ENCODE measurements at places on chromosomes 4 and X.
A peak's percentile ranks its signal among the peaks of the same experiment; 100 is the strongest.

DNA sequence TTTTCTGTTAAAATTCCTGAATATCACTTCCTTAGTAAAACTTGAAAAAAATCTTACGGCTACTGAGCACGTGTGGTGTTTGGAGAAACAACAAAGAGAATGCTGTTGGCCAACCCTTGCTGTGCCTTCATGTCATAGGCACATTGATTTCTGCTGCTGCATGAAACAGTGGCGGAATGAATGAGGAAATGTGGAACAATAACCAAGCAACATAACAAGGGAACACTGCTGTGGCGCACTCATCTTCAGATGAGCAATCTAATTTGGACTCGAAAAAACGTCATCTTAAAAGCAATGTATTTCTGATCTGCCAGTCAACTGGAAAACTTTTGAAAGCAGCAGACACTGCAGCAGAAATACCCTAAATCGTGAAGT, 51.4 kb downstream of the PROM1 start:
- no peak for DNase-seq

- no peak for DNase-seq
Observed at GRCh38 chr4:48772556-48772955, 7.5 kb downstream of the FRYL start.

DNA sequence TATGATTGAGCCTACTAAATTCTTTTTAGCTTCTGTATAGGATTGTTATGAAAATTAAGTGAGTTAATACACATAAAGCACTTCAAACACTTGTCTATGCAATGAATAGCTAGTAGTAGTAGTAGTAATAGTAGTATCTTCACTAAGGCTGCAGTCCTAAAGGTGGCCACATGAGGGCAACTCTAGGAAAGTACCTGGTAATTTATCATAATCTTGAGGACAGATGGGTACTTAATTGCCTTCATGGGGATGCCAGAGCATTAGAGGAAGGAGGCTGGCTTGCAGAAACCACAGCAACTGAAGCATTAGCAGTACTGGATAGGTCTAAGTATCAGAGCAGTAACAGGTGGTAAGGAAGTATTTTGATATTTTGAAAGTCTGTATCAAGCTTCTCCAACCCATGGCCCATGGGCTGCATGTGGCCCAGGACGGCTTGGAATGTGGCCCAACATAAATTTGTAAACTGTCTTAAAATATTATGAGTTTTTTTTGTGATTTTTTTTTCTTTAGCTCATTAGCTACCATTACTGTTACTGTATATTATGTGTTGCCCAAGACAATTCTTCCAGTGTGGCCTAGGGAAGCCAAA, 17.3 kb downstream of the NIPAL1 start:
- DNase-seq: no peak

GRCh38 chrX:17596546-17597205, 140.6 kb upstream of the SCML1 start:
- no peak for DNase-seq

GRCh38 chr4:1053080-1053661, 41.7 kb downstream of the FGFRL1 start:
- peak; percentile 18 for DNase-seq

DNA sequence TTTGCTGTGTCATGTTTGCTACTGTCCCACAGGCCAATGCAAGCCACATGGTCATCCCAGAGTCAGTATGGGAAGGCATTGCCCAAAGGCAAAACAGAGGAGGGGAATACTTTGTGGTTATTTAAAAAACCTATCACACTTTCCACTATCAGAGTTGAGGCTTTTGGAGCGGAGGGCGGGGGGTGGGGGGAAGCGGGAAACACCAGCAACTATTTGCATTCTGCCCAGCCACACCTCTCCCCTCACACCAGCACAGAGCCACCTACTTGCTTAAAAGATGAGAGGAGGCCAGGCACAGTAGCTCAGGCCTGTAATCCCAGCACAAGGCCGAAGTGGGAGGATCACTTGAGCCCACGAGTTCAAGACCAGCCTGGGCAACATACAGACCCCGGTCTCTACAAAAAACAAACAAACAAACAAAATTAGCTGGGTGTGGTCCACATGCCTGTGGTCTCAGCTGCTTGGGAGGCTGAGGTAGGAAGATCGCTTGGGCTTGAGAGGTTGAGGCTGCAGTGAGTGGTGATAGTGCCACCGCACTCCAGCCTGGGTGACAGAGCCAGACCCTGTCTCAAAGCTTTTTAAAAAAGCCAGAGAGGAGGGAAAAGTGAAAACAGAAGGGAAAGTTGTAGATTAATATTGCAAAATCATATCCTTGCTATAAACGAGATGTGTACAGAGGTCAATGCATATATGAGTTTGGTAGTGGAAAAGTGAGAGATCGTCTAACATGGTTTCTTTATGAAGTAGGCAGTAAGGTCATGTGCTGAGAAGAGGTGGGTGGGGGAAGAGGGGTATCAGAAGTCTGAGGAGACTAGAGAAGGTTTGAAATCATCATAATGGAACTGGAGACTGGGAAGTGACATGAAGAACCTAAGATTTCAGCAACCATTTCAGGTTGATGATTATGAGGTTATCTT, 1.9 kb upstream of the CHST7 start:
- DNase-seq: no peak

- DNase-seq: no peak
Observed at GRCh38 chrX:11541510-11541909, 124.2 kb downstream of the ARHGAP6 start.

DNA sequence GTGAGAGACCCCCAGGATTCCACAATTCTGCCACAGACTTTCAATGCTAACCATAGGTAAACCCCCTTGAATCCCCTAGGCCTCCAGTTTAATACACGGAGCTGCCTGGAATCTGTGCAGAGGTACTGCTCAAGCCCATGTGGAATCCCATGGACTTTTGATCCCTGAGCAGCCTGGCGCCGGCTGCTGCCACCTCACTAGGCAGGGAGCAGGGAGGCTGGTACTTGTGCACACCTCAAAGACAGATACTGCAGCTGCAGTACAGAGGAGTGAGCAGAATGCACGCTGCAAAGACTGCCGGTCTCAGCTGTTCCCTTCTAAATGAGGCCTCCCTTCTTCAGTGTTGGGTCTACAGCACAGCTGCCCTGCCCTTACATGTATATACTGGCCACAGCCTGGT, 79.4 kb downstream of the RPS6KA6 start:
- no peak for DNase-seq

DNA sequence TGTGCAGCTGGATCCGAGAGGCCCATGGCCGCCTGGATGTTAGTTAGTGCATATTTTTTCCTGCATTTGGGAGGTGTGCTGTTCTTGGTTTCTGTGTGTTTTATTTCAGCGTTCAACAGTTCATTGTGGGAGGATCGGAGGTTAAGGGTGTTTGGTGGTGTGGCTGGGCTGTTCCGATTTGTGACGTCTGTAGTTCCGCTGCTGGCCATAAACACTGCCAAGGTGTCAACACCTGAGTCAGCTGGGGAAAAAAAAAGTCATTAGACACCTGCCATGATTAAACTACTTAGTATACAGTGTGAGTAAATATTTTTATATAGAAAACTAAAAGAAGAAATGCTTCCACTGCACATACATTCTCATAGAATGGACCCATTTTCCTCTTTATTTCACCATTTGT, 200.2 kb downstream of the APBB2 start:
- no peak for DNase-seq

Measured in LNCaP clone FGC (cell line).